ENCODE measurements at places on chromosomes 4 and X. TPM values are rescaled to one million over a fixed set of nuclear protein-coding genes. Genes with fewer than 3 reads are reported as not detected.

DNA sequence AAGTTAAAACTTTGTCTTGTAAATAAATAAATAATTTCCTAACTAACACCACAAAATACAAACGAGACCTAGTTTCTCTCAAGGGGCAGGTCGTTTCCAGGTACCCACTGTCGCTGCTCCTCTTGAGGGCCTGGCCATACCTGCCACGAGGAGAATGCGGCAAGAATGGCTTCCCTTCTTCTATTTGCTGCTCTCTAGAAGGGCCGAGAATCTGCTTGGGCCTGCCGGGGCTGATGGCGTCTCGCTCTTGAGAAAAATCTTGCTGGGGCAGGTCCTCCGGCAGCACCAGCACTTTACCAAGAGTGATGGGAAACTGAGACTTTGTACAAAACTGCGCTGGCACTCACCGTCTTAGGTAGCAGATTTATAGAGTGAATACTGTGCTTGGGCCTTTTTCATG, 31.5 kb downstream of the CYLC1 start:
- no peak for DNase-seq

DNA sequence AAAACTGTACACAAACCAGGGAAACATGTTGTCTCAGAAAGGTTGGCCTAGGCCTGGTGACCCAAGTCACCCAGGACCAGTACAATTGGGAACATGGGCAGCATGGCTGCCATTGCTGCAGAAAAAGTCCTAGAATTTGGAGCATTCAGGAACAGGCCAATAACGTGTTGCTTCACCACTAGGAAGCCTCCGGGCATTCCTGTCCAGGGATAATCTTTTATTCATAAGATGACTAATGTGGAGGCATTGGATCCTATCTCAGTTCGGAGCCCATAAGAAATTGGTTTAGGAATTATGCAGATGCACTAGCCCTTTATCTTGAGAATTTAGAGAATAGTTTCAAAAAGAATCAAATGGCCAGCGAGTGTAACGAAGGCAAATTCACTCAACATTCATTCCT, 242.8 kb upstream of the NDST4 start:
- DNase-seq = peak; percentile 16

DNA sequence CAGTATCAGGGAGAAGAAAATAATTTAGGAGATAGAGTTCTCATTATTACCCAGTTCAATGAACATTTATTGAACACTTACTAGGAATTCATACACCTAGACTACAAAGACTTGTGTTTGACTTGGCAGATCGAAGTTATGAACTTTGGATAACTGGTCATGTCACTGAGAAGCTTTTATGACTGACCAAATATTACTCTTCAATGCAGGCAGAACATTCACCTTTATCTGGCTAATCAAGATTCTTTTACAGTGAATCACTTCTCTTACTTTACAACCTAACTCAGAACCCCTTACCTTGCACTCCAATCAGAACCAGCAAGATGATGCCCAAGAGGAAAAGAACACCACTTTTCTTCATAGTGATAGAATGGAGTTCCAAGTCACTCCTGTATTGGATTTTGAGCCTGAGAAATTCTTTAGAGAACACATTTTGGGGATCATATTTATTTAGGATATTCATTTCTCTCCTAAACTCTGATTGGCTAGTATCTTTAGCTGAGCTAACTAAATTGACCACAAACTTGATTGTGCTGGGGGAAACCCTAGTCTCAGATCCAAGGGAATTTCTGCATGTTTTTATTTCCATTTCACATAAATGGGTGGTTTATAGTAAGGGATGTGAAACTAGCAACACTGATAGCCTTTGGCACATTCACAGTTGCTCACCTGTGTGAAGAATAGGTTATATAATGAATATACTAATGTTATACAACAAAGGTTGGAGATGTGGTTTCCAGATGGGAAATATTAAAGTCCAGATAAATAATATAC, at the start of gene CXCL9:
CXCL9 (minus strand) TSS at position 421 of the 774 bp plus-strand sequence; CDS start at position 361, 60 bp downstream.
- DNase-seq = no peak

The POLN gene
- total RNA-seq = 5.6 TPM

DNA sequence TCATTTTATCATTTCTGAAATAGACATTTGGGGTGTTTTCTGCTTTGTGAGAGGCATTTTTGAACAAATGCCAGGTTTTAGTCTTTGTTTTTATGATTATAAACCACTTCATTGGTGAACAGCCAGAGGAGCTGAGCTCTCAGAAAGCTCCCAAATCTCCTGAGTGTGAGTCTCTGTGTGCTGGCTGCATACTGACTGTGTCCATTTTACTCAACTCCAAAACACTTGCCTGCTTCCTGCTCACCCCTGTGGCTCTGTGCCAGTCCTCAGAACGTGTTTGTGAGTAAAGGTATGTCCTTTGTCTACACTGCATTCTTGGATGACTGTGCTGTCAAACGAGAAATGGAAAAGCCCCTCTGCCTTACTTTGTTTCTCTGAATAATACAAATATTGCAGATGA, 5.4 kb upstream of the LRAT start:
- DNase-seq = peak; percentile 25

DNA sequence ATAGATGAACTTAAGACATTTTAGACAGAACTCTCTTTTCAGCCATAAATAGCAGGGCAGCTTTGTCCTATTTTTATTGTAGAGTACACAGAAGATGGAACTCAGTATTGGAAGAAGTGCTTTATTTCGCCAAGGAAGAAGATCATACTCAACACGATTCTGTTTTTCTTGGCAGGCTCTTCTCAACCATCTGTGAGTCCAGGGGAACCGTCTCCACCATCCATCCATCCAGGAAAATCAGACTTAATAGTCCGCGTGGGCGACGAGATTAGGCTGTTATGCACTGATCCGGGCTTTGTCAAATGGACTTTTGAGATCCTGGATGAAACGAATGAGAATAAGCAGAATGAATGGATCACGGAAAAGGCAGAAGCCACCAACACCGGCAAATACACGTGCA, 37.6 kb downstream of the KIT start:
- no peak for DNase-seq

Data from fibroblast of lung (primary cell).